ENCODE measurements at places on chromosomes 5 and 9.

GRCh38 chr5:174376056-174376455, 330.6 kb downstream of the NSG2 start:
- H3K4me3 ChIP-seq = no peak overlapping the region
- H3K4me1 ChIP-seq = no peaks in the 10 kb centered on the region
- H3K27me3 ChIP-seq = no peaks in the 10 kb centered on the region

DNA sequence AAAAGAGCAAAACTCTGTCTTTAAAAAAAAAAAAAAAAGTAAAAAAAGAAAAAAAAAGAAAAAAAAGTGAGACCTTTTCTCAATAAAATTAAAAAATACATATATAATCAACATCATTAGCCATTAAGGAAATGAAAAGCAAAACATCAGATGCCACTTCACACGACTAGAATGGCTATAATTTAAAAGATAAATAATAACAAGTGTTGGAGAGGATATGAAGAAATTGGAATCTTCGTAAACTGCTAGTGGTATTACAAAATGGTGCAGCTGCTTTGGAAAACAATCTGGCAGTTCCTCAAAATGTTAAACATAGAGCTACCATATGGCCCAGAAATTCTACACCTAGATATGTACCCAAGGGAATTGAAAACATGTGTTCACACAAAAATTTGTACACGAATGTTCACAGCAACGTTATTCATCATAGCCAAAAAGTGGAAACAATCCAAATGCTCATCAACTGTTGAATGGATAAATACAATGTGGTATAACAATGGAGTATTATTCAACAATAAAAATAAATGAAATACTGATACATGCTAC, 45.3 kb upstream of the SIL1 start:
- no peak overlapping the region for H3K4me3 ChIP-seq
- H3K27me3 ChIP-seq = peaks cover 21% of the 10 kb centered on the region
- no peak overlapping the region for H3K27ac ChIP-seq

DNA sequence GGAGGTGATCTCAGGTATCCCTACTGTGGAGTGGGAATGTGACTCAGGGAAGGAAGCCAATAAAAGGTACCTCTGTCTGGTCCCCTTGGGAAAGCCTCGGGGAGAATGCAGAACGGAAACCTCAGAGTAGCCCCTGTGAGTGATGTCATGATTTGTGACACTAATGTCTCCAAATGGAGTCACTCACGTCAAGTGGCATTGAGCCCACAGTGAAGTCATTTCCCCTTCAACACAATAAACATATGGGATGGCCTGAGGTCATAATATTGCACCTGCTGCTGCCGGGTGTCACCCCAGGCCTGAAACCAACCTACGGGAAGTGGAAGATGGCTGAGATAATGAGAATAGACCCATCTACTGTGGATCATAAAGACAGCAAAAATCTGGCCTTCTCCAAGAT, 75.9 kb upstream of the GOLM1 start:
- no peak for DNase-seq
- no peaks in the 10 kb centered on the region for H3K4me1 ChIP-seq
- peaks cover 4% of the 10 kb centered on the region for H3K27me3 ChIP-seq
- no peak overlapping the region for H3K27ac ChIP-seq
- H3K4me3 ChIP-seq = no peak overlapping the region

DNA sequence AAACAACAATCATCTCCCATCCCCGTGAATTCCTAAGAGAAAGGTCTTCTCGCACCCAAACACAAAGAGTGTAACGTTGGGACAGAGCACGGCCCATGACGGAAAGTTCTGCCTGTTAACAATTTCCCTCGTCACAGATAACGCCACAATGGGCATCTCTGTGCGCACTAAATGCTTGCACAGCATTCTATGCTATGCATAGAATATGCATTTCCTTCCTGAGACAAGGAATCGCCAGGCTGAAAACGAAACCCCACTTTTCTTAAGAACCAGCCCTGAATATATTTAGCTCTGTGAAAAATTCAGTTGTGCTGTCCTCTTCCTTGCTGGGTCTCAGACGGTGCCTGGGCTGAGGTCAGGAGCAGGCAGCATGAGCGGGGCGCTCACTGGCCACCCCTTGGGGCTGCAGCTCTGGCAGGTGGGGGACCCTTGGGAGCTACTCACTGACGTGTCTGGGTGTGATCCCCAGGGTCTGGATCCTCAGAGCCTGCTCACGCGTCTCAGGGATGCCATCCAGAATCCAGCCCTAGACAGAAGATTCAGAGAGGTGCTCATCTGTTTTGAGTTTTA, 49.8 kb downstream of the AK8 start:
- no peaks in the 10 kb centered on the region for H3K36me3 ChIP-seq
- H3K4me3 ChIP-seq = no peak overlapping the region
- H3K4me1 ChIP-seq = no peaks in the 10 kb centered on the region
- no peak for DNase-seq
- H3K27ac ChIP-seq = no peak overlapping the region

- H3K4me3 ChIP-seq = no peak overlapping the region
- peaks cover 70% of the 10 kb centered on the region for H3K27me3 ChIP-seq
- no peaks in the 10 kb centered on the region for H3K4me1 ChIP-seq
- DNase-seq = no peak
These were observed 165.1 kb upstream of the S1PR3 start for GRCh38 chr9:88826181-88826580.

DNA sequence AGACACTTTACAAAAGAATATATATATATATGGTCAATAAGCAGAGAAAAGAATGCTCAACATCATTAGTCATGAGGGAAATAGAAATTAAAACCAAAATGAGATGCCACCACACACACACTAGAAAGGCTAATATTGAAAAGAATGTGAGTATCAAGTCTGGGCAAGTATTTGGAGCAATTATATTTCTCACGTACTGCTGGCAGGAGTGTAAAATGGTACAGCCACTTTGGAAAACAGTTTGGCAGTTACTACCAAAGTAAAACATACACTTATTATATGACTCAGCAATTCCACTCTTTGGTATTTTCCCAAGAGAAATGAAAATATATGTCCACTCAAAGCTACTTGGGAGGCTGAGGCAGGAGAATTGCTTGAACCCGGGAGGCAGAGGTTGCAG, 29.8 kb downstream of the NEUROG1 start:
- no peak overlapping the region for H3K4me3 ChIP-seq
- no peak overlapping the region for H3K27ac ChIP-seq
- no peak for DNase-seq
- no peaks in the 10 kb centered on the region for H3K4me1 ChIP-seq
- no peaks in the 10 kb centered on the region for H3K36me3 ChIP-seq

- H3K4me1 ChIP-seq = peaks cover 4% of the 10 kb centered on the region
- no peak overlapping the region for H3K4me3 ChIP-seq
- H3K36me3 ChIP-seq = no peaks in the 10 kb centered on the region
- H3K27ac ChIP-seq = no peak overlapping the region
These were observed 16.0 kb downstream of the SH3PXD2B start for GRCh38 chr5:172438319-172438668.

DNA sequence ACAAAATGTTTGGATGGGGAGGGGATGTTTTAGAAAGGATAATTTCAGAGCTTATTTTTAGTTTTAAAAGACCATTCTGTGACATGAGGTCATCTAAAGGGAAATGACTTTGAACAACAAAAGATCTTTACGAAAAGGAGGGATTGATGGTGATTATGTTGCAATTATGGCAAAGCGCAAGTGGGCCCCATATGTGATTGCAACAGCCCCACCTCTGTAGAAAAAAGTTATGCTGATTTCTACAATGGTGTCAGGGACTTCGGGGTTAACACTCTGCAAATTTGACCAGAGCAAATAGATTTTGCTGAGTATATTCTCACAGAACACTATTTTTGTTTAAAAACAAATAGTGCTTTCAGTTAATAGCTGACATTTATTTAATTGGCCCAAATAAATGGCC, 312.8 kb downstream of the NSG2 start:
- no peaks in the 10 kb centered on the region for H3K36me3 ChIP-seq
- no peak overlapping the region for H3K27ac ChIP-seq
- peaks cover 2% of the 10 kb centered on the region for H3K4me1 ChIP-seq
- DNase-seq = no peak
- H3K4me3 ChIP-seq = no peak overlapping the region

DNA sequence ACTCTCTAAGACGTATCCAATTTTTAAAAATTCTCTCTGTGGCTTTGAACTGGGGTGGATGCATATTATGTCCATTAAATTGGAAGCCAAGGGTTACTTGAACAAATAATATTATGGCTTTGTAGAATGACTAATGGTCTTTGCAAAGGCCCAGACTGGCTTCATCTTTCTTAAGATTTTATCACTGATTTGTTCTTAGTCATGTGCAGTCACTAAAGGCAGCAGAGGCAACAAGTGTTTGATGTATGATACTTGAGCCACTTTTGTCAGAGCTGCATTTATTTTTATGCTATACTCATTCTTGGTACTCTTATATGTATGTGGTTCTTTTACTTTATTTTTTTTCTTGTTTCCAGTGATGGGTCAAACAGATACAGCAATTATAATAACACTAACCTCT, 152.2 kb downstream of the NR2F1-AS1 start:
- H3K4me3 ChIP-seq = no peak overlapping the region
- H3K4me1 ChIP-seq = no peaks in the 10 kb centered on the region
- no peaks in the 10 kb centered on the region for H3K36me3 ChIP-seq
- no peaks in the 10 kb centered on the region for H3K27me3 ChIP-seq
- DNase-seq = no peak

DNA sequence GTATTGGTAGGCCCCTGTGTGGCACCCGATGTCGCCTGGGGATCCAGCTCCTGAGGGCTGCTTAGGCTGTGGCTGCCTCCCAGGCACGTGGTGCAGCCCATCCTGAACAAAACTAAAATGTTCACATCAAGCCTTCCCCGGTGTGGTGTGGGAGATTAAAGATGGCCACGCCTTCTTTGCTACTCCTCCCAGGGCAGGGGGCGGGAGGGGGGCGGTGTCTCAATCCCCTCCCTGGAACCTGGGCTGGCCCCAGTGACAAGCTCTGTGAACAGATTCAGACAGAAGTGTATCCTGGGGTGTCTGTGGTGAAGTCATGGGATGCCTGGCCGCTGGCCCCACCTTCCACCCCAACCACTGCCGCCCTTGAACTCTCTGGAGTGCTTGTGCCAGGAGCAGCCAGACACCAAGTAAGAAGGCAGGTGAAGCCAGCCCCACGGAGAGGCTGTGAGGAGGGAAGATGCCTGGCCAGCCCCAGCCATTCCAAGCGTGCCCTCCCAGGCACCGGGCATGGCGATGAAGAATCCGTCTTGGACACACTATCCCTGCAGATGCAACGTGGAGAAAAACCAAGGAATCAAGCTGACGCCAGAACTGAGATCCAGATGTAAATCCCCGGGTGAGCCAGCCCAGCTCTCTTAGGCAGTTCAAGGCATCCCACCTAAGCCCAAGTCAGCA, 75.8 kb downstream of the AK8 start:
- peaks cover 30% of the 10 kb centered on the region for H3K27me3 ChIP-seq
- no peak overlapping the region for H3K27ac ChIP-seq
- peaks cover 2% of the 10 kb centered on the region for H3K4me1 ChIP-seq
- H3K36me3 ChIP-seq = no peaks in the 10 kb centered on the region
- DNase-seq = no peak

DNA sequence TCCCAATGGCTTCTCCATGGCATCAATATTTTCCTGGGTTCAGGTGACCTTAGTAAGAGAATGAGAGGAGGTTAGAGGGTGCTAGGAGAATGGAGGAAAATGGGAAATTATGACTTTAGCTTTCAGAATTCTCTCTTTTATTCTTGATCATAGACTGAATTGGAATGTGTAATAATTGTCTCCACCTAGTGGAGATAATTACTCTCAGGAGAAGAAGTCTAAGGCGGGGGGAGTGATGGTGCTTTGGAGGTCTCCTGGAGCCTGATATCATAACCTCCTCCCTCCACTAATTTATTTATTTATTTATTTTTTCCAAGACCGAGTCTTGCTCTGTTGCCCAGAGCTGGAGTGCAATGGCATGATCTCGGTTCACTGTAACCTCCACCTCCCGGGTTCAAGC, 221.3 kb downstream of the GRIA1 start:
- DNase-seq = no peak
- no peaks in the 10 kb centered on the region for H3K27me3 ChIP-seq
- no peak overlapping the region for H3K27ac ChIP-seq
- H3K36me3 ChIP-seq = no peaks in the 10 kb centered on the region
- H3K4me1 ChIP-seq = no peaks in the 10 kb centered on the region

DNA sequence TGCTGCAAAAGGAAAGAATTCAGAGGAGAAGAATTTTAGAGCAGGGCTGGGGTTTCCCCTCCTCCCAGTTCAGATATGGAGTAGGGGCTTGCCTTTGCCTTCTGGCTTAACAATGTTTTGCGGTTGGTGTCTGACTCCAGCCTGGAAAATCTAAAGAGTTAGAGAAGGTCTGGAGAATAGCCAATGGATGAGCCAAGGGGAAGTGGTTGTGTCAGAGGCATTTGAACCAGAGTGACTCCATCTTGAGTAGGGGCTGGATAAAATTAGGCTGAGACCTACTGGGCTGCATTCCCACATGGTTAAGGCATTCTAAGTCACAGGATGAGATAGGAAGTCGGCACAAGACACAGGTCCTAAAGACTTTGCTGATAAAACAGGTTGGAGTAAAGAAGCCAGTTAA, 133.7 kb downstream of the DIRAS2 start:
- H3K4me1 ChIP-seq = peaks cover 4% of the 10 kb centered on the region
- no peaks in the 10 kb centered on the region for H3K36me3 ChIP-seq
- DNase-seq = no peak
- H3K27me3 ChIP-seq = peaks cover 3% of the 10 kb centered on the region
- H3K27ac ChIP-seq = no peak overlapping the region

DNA sequence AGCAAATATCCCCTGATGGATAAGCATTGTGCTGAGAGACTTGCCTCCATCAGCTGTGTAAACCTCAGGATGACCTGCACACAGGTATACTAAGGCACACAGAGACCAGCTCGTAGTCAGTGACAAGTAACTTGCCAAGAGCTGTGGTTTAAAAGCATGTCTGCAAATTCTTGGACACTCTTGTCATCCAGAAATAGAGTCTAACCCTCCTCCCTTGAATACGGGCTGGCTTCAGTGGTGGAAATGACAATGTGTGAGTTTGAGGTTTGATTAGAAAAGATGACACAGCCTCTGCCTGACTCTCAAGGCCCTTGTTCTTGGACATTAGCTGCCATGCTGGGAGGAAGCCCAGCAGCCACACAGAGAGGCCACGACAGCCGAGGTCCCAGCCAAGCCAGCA, 114.4 kb downstream of the GADD45G start:
- no peak overlapping the region for H3K4me3 ChIP-seq
- DNase-seq = no peak
- no peak overlapping the region for H3K27ac ChIP-seq
- H3K27me3 ChIP-seq = no peaks in the 10 kb centered on the region
- peaks cover 49% of the 10 kb centered on the region for H3K36me3 ChIP-seq
